ENCODE measurements at places on chromosomes 3 and 15. TPM values are rescaled to one million over a fixed set of nuclear protein-coding genes. Genes with fewer than 3 reads are reported as not detected.

GRCh38 chr3:118292841-118293240 is 741.8 kb downstream of the IGSF11 start:
- no peak for DNase-seq

GRCh38 chr3:55474213-55474632 is 12.9 kb downstream of the WNT5A start:
- no peak for DNase-seq

DNA sequence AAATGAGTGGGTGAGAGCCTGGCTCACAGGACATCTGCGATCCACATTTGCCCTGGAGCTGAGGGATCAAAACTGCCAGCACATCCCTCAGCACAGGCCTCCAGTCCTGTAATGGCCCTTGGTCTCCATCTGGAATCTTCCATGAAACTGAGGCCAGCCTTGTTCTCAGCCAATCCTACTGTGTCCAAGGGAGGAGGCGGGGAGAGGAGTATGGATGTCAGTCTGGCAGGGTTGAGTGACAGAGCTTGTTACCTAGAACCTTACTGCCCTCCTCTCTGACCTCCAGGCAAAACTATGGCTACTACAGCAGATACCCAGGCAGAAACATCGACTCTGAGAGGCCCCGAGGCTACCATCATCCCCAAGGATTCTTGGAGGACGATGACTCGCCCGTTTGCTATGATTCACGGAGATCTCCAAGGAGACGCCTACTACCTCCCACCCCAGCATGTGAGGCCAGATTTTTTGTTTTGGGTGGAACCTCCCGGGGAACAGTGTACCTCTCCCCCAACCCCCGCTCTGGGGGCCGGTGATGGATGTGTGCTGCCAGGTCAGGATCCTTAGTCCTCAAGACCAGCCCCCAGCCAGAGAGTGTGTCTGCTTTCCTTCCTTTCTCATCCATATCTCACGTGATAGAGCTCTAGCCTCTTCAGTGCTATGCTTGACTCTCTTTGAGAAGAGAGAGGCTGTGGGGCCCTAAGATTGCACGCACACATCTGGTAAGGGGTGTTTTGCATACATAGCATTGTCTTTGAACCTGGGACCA is 41.3 kb downstream of the CHDH start:
- peak; percentile 79 for DNase-seq

GRCh38 chr3:45218578-45219390 is 7.3 kb downstream of the TMEM158 start:
- peak; percentile 83 for DNase-seq

GRCh38 chr3:152236716-152237115 is 32.0 kb upstream of the MBNL1 start:
- DNase-seq = no peak

DNA sequence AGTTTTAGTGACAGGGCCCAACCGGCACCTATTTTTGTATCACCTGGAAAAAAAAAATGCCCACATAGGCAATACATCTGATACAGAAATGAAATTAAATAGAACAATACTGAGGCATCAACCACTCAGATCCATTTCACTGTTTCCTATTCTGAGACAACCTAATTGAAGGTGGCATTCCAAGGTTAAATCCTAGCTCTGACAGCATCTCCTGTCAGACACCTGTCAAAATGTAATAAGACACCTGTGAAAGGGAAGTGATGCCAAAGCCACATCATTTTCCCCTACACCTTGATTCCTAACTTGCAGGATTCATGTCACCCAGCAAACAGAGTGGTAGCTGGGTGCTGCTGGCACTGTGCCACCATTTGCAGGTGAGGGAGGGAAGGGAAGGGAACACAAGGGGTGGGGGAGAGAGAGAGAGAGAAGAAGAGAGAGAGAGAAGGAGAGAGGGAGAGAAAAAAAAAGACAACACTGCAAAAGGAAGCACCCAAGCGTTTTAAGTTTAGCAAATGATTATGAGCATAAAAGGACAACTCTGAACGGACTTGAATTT is 1044.6 kb upstream of the CFAP20DC start:
- no peak for DNase-seq

GRCh38 chr3:38118421-38119247 is 18.3 kb downstream of the ACAA1 start:
- DNase-seq = no peak

DNA sequence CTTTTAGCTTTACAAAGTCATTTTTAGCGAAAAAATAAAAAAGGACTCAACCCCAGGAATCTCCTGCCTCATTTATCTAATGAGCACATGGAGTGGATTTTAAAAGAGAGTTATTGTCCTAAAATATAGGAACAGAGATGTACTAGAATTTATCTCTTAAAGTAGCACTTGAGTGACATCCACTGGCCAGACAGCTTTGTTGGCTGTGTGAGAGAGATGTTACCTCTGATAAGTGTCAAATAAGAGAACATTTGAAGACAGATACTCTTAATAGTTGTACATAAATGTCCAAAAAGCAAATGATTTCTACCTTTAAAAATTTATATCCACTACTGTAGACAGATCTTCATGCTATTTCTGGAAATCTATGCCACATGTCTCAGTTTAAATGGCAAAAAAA is 12.3 kb upstream of the MFSD1 start:
- DNase-seq = peak; percentile 43

DNA sequence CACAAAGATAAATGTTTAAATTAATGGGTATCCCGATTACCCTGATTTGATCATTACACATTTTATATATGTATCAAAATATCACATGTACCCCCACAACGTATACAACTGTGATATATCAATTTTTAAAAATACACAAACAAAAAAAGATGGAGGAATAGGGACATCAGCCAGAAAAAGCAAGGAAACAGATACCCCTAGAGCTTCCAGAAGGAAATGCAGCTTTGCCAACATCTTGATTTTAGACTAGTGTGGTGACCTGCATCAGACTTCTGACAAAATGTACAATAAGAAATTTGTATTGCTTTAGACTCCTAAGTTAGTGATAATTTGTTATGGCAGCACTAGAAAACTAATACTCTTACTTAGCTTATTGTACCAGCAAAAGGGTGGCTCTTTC is 483.8 kb downstream of the TUSC7 start:
- DNase-seq = no peak

GRCh38 chr15:90889313-90889730 is 5.0 kb downstream of the FES start:
- no peak for DNase-seq

- no peak for DNase-seq
Observed at GRCh38 chr3:121362035-121362734, 183.6 kb downstream of the POLQ start.

Gene P2RY1
- not detected for total RNA-seq
